HFFc6 (cell line): ENCODE measurements at places on chromosomes 12 and 14.

DNA sequence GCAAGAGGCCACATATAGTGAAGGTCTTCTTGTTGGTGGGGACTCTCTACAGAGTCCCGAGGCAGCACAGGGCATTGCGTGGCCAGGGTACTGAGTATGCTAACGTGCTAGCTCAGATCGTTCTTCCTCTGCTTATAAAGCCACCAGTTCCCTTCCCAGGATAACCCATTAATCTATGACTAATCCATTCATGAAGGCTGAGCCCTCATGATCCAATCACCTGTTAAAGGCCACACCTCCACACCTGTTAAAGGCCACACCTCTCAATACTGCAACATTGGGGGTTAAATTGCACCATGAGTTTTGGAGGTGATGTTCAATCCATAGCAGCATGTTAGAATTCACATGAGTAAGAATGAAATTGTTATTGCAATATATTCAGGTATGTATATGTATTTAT, 12.8 kb upstream of the YARS2 start:
- no peak for DNase-seq

DNA sequence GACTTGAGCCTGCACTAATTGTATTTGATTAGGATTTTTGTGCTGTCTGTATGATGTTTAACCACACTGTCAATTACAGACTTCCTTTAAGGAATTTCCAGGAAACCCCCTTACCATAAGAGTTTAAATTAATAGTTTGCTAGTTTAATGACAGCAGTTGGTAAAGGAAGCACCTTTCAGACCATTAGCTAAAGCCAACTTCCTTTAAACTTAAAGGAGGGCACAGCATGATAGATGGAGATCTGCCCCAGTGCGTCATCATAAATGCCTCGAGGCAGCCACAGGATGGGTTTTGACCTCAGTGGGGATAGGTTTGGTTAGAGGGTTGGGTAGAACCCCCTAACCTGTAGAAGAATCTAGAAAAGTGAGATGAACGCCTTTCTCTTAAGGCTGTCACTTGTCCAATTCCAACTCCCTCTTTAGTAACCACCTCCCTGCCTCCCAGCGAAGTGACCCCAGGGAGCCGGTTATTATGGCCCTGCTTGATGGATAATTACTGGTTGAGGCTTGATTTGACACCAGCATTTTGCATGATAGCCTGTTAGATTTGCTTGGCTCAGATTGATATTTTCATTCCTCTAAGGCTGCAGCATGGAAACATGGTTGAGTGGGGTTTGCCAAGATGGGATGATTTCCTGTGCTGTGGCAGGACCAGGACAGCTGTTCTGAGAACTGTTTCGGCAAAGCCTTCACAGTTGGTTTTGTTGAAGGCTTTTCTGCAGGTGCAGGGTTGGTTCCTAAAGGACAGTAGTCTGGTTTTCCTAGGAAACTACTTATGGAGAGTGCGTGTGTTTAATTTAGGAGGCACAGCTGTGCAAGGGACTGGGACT, 62.7 kb downstream of the CHST11 start:
- DNase-seq: no peak

DNA sequence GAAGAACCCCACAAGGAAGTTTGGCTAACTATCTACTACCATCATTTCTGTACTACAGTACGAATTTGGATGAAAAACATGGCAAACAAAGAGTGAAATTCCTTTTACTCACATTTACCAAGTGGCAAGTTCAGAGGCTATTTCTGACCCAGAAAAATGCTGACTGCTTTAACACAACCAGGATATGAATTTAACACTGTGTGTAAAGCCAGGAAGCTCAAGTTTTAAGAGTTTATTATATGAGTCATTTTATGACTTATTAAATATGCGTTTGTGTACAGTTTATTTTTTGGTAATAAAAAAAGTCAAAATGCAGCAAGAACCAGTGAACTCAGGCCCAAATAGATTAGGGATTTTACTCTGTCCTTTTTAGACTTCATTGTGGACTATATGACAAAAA, 58.4 kb upstream of the STAC3 start:
- peak; percentile 24 for DNase-seq

DNA sequence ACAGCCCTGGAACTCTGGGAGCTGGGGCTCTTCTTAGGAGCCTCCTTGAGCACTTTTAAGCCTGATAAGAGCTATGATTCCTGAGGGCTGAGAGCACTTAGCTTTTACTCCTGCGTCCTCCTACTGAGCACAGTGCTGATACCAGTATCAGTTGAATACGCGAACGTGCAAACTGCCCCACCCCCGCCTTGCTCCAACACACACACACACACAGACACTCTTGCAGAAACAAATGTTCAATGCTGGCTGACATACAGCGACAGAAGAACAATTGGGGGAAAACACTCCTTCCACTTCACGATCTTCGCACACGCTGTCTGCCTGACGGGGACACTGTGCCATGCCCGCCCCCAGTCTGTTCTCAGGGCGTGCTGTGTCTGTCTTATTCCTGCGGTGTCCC, 57.2 kb upstream of the DLK1 start:
- DNase-seq: no peak

GRCh38 chr12:79083181-79083580, 218.6 kb downstream of the SYT1 start:
- no peak for DNase-seq

GRCh38 chr12:80491166-80491565, 47.1 kb downstream of the PTPRQ start:
- no peak for DNase-seq

DNA sequence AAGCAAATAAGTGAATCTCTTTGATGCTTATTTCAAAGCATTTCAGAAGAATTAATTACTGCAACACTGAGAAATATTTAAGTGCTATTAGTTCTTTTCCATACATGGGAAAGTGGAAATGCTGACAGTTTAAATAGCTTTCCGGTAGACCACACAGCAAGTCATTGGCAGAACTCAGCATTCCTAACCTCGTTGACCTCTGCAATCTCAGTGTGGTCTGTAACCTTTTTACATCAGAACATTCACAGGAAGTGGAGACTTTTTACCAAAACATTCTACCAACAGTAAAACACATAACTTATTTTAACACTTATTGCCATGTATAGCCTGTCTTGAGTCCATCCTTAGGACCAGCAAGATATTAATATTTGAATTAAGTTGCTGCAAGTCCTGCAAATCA, 249.5 kb upstream of the DCN start:
- no peak for DNase-seq
